GM23248 (cell line): ENCODE measurements at places on chromosomes 5 and 9.

- H3K4me1 ChIP-seq = no peaks in the 10 kb centered on the region
- no peak overlapping the region for H3K4me3 ChIP-seq
- H3K27me3 ChIP-seq = no peaks in the 10 kb centered on the region
- H3K36me3 ChIP-seq = no peaks in the 10 kb centered on the region
- DNase-seq = no peak
These were observed 852.1 kb downstream of the MAT2B start for GRCh38 chr5:164357395-164358033.

GRCh38 chr5:129609710-129610109, 138.2 kb upstream of the MINAR2 start:
- no peaks in the 10 kb centered on the region for H3K4me1 ChIP-seq
- no peak overlapping the region for H3K27ac ChIP-seq
- H3K36me3 ChIP-seq = no peaks in the 10 kb centered on the region

DNA sequence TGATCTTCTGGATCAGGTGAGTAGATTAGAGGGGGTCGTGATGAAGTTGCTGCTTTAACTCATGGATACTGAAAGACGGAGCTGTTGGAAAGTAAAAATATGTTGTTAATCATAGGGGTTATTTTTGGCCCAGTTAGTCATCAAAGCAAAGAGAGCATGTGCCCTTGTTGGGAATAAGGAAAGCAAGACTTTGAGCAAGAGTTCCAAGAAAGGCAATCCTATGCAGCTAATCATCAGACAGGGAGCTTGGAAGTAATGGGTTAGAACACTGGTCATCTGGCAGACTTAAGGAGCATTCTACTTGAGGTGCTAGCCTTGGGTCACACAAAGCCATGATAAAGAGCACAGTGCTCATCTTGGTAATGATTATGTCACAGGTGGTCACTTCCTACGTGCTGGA, 18.3 kb downstream of the ASPN start:
- H3K36me3 ChIP-seq = no peaks in the 10 kb centered on the region
- peaks cover 30% of the 10 kb centered on the region for H3K4me1 ChIP-seq
- no peaks in the 10 kb centered on the region for H3K27me3 ChIP-seq
- DNase-seq = peak; percentile 94

DNA sequence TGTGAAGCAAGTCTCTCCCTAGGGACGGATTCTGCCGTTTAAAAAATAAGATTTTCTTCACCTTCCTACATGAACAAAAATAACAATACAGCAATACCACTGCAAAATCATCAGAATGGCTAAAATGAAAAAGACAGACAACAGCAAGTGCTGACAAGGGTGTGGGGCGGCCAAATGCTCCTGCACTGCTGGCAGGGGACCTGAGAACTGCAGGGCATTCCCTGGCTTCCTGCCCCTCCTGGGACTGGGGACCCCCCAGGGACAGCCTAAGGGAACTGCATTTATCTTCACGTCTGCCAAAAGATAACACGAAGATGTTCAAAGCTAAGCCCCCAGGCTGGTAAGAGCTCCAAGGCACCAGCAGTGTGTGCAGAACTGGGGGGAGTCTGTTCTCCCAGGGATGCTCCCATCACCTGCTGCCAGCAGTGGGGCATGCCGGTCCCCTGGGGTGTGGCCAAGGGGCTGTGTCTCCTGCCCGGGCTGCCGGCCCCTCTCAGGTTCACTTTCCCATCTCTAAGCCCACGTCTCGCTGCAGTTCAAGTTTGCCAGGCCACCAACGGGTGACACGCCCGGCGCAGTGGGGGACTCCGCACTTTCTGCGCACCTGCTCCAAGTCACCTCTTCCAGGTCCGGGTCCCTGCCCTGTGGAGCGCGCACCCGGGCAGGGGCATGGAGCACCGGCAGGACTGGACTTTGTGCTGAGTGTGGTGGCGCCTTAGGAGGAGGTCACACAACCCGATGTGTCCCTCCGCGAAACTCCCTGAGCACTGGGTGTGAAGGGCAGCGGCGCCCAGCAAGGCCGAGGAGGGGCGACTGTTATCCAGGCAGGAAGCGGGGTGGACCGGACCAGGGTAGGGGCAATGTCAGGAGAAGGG, 4.5 kb upstream of the EGFL7 start:
- no peak overlapping the region for H3K4me3 ChIP-seq
- no peak overlapping the region for H3K27ac ChIP-seq
- no peak for DNase-seq
- peaks cover 16% of the 10 kb centered on the region for H3K27me3 ChIP-seq
- no peaks in the 10 kb centered on the region for H3K36me3 ChIP-seq
- H3K4me1 ChIP-seq = no peaks in the 10 kb centered on the region

GRCh38 chr5:159779481-159779880, 136.8 kb upstream of the ADRA1B start:
- peaks cover 22% of the 10 kb centered on the region for H3K4me1 ChIP-seq
- H3K36me3 ChIP-seq = no peaks in the 10 kb centered on the region
- peak; percentile 29 for DNase-seq
- H3K4me3 ChIP-seq = no peak overlapping the region
